ENCODE measurements at places on chromosomes 1 and 21.

DNA sequence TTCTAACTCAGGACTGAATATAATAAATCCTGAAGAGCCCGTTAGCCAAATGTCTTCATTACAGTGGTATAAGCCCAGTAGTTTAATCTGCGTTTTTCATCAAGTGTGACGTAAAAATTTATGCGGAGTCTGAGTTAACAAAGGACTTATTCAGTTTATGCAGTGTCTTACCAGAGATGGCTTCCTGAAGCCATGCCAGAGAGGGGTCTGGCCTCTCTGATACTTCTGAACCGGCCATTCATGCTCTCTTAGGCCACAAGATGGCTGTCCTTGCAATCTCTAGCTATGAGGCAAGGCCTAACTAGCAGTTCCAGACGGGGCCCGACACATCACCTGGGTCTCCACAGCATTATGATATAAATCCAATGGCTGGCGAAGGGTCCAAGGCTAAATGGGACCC is 101.4 kb downstream of the TEX35 start:
- no peak for DNase-seq

DNA sequence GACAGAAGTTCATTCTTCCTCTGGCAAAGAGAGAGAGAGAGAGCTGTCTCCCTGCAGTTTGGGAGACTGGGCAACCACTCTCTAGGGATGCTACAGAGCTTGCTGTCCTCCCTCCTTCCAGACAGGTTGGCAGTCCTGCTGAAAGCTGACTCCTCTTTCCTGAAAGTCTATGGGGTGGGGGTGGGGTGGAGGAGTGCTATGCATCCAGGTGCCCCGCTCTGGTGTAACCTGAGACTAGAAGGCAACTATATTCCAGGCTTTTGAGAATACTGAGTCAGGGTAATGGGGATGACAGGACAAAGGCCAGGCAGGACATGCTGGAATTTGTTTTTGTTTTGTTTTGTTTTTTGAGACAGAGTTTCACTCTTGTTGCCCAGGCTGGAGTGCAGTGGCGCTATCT is 55.4 kb downstream of the OPTC start:
- DNase-seq = peak; percentile 2

GRCh38 chr1:165675794-165676193 is 22.6 kb downstream of the ALDH9A1 start:
- no peak for DNase-seq

GRCh38 chr1:31703431-31704270 is at the start of gene COL16A1:
Gene COL16A1 (minus strand): TSS chr1:31704017. CDS start chr1:31702193, 1,824 bp downstream.
- peak; percentile 12 for DNase-seq

DNA sequence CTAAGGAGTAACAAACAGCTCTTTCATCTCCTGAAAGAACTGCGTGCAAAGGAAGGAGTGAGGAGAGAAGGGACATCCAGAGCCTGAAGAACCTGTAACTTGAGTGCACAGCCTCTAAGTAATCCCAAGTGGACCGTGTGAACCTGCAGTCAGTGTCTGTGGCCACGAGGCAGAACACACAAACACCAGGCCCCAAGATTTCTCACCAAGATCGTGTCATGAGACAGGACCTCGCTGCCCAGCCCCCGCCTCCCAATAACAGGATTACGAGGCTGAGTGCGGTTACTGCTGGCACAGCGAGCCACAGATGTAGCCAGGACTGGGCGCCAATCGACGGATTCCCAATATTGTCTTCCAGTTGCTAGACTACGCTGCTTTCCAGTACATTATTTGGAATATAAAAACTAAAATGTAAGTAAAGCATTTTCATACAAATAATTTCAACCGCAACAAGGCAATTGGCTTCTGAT is 101.3 kb upstream of the SLC25A33 start:
- DNase-seq = no peak

GRCh38 chr1:210822241-210822640 is 311.7 kb downstream of the KCNH1 start:
- DNase-seq = no peak

GRCh38 chr1:225626698-225627097 is 26.2 kb downstream of the ENAH start:
- DNase-seq = no peak

DNA sequence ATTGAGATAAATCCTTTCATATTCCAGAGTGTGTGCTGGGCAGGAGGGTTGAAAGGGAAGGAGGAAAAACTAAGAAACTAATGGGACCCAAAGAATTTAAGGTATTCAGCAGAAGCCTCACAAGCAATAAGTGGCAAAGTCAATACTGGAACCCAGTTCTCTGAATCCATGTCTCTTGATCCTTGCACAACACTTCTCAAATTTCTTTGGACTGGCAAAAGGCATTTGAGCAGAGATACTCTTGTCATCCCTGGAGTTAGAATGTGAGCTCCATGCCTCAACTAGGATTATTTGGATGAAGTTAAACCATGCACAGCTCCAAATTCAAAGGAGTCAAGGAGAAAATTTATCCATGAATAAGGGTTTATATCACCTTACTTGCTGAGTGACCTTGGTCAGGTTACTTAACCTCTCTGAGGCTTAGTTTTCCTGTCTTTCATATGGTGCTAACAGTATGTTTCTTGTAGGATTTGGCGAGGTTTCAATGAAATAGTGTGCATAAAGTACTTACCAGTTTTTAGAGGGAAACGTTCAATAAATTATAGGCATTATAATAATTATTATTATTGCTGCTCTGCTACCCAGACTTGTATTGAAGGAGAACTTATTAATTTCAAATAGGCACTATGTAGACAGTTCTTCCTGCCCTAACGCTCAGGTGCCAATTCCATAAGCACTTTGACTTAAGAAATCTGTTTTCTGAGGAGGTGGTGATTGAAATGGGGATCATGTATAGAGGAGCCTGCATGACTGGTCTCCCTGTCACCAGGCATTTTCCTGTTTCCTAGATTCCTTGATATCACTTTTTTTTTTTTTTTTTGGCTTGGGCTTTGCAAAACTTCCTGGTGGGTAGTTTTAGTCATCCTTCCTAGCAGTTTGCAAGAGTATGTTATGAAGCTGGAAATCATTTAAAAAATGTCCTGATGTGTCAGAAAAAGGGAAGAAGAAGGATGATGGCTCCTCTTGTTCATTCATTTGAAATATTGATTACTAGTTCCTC is 125.0 kb upstream of the JUN start:
- no peak for DNase-seq

DNA sequence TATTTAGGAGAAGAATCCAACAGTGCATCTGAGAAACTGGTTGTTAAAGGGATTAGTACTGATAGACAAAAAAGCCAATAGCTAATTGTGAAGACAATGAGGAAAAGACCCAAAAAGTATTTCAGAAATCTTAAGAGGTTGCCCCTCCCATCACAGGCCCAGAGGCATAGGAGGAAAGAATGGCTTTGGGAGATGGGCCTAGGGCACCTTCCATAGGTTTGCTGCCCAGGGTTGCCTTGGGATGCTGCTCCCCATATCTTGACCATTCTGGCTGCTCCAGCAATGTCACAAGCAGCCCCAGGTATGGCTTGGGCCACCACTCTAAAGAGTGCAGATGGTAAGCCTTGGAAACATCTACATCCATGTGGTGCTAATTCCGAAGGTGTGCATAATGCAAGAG is 68.7 kb upstream of the CD5L start:
- no peak for DNase-seq

DNA sequence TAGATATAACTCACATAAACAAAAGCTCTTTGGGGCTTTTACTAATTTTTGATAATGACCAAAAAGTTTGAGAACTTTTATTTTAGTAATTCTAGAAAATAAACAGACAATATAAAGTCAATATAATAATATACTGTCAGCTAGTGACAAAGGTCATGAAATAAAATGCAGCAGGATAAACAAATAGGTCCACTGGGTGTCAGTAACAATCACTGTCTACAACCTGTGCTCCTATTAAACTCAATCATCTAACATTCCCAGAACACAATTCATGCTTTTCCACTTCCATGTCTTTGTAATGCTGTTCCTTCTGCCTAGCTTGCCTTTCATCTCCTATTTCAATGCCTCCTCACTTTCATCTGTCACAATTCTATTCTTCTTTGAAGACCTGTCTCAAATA is 186.1 kb downstream of the GIPC2 start:
- DNase-seq = no peak

GRCh38 chr1:74641161-74641560 is 32.4 kb downstream of the ERICH3 start:
- no peak for DNase-seq

DNA sequence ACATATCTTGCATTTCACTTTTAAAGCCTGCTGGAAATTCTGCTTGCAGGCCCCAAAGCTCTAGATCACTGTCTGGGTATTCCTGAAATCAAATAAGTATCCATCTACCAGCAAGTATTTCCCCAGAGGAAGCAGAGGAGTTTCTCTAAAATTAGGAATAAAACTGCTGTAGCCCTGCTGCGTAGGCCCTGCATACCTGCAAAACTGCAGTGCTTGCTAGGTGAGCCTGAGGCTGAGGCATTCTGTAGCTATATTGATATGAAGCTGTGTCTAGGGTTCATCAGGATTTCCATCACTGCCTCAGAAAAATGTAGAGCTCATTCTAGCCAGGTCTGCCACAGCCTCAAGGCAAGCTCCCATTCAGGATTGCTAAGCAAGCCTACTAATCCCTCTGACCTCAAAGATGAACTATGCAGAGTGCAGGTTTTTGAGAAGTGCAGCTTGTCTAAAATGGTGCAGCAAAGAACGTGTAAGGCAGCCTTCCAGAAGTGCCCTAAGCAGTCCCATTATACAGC is 28.7 kb downstream of the NPHS2 start:
- no peak for DNase-seq

- DNase-seq = no peak
These were observed 337.6 kb upstream of the SNX7 start for GRCh38 chr1:98323906-98324358.

Data from NCI-H345 (cell line).